Muscle of leg (tissue), 16 donors: ENCODE measurements at places on chromosomes 4 and X.

- peak; percentile 54 for DNase-seq
Observed at GRCh38 chr4:77413766-77414165, 191.9 kb upstream of the CXCL13 start.

- peak; percentile 16 for DNase-seq
Observed at GRCh38 chr4:158644760-158645159, 26.9 kb downstream of the C4orf46 start.

DNA sequence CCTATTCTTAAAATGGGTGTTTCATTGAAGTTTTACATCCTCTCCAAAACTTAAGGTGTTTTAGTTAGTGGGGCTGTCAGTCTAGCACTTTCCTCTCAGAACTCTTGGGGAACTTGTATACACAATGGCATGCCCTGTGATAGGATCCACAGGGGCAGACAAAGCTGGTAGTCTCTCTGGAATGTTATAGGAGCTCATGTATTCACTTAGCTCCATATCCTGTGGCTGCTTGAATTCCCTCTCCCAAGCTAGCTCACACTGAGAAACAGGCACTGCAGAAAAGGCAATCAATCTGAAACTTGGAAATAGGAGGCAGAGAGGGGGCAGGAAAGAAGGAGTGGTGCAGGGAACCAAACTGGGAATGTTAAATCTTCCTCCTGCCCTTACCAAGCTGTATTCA, 26.3 kb upstream of the ARMCX2 start:
- DNase-seq, result no peak

- DNase-seq, result no peak
Observed at GRCh38 chr4:159496248-159496647, 393.4 kb downstream of the RAPGEF2 start.

- DNase-seq, result no peak
Observed at GRCh38 chr4:121011138-121011537, 61.2 kb downstream of the NDNF start.

- DNase-seq, result no peak
Observed at GRCh38 chrX:23731951-23732350, 11.1 kb downstream of the ACOT9 start.

GRCh38 chr4:3369781-3370674, 71.7 kb upstream of the HGFAC start:
- peak; percentile 92 for DNase-seq

DNA sequence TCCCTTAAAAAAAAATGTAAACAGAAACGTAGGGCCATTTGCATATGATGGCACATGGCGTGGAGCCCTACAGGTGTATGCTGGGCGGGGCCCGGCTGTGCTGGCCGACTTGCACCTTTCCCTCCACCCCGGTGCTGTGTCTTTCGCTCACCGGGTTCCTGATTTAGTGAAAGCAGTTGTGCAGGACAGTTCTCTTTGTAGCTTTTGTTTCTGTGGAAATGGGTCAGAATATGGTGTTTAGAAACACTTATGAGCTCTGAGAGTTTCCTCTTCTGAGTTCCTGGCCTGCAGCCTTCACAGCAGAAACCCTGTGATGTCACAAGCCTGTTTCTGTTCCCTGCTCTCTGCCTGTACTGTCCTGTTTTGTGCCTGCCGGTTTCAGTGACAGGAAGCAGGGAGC, 22.5 kb upstream of the MSANTD1 start:
- peak; percentile 68 for DNase-seq

DNA sequence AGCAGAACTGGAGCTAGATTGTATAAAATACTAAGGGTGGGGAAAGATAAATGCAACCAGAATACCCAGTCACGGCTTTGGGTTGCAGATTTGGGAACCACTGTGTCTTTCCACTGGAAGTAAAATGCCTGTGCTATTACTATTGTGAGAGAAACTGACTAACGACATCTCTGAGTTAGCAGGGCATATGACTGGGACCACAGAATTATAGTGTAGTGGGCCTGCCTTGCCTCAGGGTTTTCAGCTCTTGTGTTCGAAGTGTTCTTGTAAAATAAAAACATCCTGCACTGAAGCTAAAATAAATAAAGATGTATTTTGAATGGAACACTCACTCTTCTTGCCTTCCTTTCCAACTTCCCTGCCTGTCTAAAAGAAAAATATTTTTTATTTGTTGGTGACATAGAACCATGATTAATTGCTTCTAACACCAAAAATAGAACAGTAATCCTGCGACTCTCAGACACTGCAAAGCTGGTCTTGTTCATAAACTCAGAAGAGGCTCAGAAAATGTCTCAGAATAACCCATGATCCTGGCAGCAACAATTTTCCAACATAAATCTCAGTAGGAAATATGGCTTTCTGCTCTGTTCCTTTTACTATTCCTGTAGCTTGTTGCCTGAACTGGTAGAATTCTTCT, 104.2 kb downstream of the FAM47B start:
- DNase-seq, result no peak

DNA sequence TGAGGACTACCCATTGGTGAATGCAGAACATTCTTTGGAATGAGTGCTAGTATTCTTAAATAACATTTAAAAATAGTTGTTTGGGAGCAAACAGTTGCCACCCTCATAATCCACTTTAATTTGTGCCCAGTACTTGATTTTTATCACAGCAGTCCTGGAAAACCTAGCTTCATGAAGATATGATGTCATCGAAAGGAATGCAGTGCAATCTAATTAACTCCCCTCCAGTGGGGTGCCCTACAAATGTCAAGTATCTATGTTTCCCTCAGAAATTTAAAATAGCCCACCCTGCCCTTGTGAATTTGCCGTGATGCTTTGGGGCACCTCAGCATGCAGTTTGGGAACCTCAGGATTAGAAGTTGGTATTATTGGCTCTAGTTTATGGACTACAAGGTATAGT, 5.4 kb downstream of the RAB9A start:
- DNase-seq, result no peak

- no peak for DNase-seq
Observed at GRCh38 chrX:69317721-69318120, 152.5 kb upstream of the PJA1 start.

GRCh38 chr4:121685257-121685656, 11.5 kb downstream of the ANXA5 start:
- no peak for DNase-seq

DNA sequence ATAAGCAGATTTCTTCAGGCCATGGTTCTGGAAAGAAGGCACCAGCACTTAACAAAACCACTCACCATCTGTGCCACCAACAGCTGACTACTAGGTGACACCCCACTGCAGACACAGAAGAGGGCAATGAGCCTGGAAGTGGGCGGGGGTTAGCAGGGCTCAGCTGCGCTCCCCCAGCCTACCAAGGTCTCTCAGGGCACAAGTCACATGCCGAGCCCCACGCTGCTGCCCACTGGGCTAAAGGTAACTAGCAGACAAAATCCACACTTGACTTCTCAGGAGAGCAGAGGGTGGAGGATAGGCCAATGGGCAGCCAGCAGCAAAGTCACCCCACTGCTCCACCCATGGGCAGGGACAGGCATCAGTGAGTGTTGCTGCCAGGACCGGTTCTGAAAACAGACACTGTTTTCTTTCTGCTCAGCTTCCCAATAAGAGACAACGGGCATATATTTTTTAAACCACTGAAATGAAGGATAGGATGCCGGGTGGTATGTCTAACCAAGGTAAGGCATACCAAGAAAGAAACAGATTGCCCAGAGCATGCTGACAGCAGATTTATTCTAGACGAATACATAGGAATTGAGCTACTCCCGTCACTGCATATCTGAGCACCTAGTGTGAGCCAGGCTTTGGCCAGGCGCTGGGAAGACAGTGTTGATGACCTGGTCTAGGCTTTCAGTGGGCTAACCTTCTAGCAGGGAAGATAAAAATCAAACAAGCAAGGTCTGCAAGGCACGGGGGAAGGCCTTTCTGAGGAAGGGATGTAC, 20.1 kb downstream of the ACSL1 start:
- DNase-seq, result peak; percentile 71

- DNase-seq, result no peak
Observed at GRCh38 chr4:91114386-91114785, 987.2 kb downstream of the CCSER1 start.

DNA sequence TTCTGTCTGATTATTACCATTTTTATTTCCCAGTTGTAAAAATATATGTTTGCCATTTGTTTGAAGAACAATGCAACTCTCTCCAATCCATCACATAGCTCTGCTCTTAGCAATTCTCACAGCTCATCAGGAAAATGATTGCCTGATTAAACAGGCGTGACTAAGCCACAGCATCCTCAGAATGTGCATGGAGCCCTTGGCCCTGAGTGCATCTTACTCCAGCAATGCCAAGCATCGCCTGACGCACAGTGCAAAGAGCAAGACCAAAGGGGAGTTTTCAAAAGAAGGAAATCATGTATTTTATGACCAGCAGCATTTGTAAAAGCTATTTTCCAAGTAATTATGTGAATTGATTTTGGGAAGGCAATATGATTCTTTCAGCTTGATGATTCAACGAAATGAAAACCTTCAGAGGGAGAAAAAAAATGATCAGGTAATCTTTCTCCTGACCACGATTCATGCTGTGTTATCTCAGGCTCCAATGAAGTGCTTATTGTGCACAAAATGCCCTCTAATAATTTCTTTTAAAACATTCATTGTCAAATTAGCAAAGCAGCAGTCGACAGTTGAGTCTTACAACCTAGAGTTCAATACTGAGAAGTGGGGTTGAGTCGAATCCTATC, 138.0 kb upstream of the FAM9B start:
- DNase-seq, result peak; percentile 28

- DNase-seq, result no peak
Observed at GRCh38 chr4:33149658-33150524, 2429.7 kb downstream of the PCDH7 start.

DNA sequence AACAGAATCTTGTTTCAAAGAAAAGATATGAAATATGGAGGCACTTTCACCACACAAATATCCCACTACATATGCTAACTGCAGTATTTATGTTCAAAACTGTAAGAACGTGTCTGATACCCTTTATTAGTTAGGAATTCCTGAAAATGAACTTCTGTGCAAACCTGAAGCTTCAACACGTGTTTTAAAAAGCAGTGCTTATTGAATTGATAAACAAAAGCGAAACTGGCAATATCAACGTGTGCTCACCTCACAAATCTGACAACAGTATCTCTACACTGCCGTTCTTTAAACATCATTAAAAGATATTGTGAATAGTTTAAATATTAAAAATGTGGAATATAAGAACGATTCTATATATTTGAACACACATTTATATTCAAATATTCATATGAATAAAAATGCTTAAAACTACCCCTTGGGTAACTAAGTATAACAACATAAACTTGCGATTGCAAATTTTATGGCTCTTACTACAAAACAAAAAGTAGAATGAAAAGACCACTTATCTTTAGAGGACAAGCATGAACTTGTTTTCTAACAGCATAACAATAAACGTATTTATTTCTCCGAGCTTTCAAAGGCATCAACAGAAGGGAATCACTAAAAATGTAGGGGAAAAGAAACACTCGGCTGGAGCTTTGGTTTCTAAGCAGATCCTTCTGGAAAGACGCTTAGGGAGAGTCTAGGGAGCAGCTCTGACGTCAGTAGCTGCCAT, at the start of gene LRP2BP:
TSS of gene LRP2BP (minus strand) at position 687 of the 718 bp plus-strand sequence. CDS start 17,738 bp downstream, outside the sequence.
- DNase-seq, result peak; percentile 99

GRCh38 chr4:19224820-19225219, 1026.9 kb upstream of the SLIT2 start:
- DNase-seq, result peak; percentile 46
